ENCODE measurements at places on chromosomes 3 and 15.

GRCh38 chr15:81296673-81297072 lies 27.3 kb downstream of the STARD5 start:
- DNase-seq = peak; percentile 68

GRCh38 chr15:25863111-25863967 lies at the start of gene ATP10A:
Gene ATP10A (minus strand): TSS chr15:25863327. CDS start chr15:25863096, 231 bp downstream.
- peak; percentile 56 for DNase-seq

DNA sequence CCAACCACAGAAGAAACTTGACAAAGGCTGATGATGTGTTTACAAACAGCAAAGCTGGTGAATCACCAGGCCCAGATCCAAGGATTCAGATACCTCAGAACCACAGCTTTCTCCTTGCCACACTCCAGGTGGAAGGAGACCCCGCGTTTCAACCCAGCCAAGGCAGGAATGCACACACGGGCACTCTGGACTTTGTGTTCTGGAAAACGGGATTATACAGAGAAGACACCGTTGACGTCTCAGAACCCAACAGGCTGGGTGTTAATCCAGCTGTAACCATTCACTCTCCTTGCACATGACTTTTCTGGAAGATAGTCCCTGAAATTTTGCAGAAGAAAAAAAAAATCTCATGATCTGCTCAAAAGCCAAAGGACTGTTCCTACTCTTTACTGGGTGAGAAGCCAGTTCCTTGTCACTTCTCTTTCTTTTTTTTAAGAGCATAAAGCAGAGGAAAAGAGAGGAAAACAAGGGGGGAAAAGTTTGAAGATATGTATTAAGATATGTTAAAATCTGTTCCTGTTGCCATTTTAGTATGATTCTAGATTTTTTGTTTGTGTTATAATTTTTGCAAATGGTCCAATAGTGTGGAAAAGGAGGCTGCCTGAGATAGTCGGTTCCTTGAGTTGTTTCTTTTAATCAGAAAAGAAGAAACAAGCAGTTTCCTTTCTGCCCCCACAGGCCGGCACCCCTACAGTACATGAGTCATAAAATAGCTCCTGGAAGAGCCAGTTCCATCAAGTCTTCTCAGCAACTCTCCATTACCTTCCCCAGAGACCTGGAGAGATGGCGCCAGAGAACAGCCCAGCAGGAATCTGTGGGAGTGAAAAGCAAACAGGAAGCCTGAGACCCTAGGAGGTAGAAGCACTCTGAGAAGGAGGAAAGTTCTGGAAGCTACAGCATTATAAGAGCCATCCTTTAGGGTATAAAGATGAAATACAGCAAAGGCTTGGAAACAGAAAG lies 73.1 kb downstream of the RORA start:
- DNase-seq = no peak

DNA sequence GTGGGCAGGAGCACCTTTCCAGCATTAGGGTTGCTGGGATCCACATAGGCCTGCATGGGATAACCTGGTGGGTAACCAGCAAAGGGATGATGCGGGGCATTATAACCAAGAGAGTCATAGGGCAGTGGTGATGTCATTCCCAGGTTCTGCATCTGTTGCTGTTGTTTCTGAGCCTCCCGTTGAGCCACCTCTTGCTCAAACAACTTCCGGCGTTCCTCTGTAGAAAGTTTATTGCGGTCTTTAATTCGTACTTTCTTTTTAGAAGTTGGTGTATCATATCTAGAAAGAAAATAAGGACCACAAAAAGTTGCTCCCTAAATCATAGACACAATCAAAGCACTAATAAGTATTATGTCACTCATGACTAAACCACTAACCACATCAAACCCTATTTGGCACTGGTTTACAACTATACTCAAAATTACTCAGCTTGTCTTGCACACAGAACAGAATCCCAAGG lies 77.8 kb downstream of the NBEAL2 start:
- DNase-seq = peak; percentile 29

- DNase-seq = no peak
These were observed 48.8 kb downstream of the RAD18 start for GRCh38 chr3:8914491-8914890.

DNA sequence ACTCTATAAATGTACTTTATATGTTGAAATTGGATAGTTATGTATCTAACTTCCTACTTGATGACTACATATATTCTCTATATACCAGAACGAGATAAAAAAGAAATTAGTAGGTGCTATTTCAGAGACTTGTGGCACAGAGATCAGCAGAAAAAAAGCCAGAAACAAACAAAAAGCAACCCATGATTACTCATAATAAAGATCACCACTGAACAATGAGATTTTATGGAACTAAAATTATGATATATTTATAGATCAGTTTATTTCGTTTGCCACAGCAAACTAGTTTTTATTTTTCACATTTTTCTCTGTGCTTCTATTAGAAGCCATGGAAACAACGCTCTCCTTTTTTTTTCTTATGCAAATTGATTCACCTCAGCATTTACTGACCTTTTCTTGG lies 15.1 kb upstream of the PROK2 start:
- no peak for DNase-seq

GRCh38 chr3:139523166-139523565 lies 16.4 kb downstream of the RBP1 start:
- no peak for DNase-seq

GRCh38 chr3:12423131-12423530 lies 61.1 kb upstream of the TSEN2 start:
- no peak for DNase-seq

DNA sequence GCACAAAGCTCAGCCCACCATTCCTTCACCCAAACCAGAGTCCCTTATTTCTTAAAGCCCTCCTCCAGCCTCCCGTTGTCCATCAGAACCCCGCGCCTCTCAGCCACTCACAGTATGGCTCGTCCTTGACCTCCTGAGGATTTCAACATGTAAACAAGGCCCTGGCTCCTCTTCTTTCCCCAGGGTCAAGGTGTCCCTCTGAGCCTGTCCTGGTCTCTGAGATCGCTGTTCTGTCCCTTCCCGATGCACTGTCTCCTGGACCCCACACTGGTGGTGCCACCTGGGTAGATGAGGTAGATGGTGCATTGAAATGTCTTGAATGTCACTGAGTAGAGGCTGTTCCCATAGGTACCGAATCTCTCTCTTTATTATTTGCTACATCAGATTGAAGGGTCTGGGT lies 32.9 kb downstream of the MEX3B start:
- no peak for DNase-seq

GRCh38 chr3:125266971-125267370 lies 54.4 kb upstream of the SLC12A8 start:
- DNase-seq = no peak

GRCh38 chr3:141326123-141326522 lies 42.2 kb upstream of the ZBTB38 start:
- DNase-seq = no peak

GRCh38 chr3:988785-989184 lies 104.0 kb upstream of the CNTN6 start:
- DNase-seq = no peak

GRCh38 chr3:66598168-66598567 lies 97.3 kb upstream of the LRIG1 start:
- no peak for DNase-seq

- DNase-seq = peak; percentile 41
These were observed 59.7 kb downstream of the RAP2B start for GRCh38 chr3:153221748-153222162.

- DNase-seq = no peak
These were observed 39.0 kb upstream of the ABHD10 start for GRCh38 chr3:111939873-111940272.

- DNase-seq = no peak
These were observed 417.4 kb upstream of the ATP11B start for GRCh38 chr3:182375916-182376315.

- DNase-seq = no peak
These were observed 524.3 kb downstream of the UNC13C start for GRCh38 chr15:54502416-54503075.

DNA sequence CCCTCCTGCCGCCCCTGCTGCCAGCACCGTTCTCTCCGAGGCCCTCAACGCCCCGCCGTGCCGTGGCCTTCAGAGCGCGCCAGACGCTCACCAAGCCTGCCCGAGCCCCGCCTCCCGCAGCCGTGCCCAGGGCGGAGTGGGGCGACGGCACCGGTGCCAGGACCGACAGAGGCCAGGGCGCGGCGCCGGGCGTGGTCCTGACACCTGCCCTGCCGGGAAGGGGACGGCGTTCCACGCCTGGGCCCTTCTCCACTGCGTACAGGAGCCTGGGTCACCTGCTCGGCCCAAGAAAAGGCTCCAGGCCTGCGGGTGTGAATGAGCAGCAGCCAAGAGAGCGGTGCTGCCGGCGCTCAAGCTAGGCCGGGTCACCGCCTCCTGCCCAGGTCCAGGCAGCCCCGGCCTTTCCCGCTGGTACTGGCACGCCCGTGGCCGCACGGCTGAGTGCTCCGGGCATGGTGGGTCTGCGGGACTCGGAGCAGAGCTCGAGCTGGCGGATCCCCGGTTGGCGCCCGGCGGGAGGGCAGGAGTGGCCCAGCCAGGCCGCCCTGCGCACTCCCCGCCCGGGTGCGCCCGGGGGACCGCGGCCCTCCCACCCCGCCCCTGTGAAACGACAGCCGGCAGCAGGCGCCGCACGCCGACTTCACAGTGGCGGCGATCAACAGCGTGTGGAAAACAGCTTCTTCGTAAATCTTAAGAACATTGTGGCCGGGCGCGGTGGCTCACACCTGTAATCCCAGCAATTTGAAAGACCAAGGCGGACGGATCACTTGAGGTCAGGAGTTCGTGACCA lies 4.2 kb downstream of the OCA2 start:
- no peak for DNase-seq

DNA sequence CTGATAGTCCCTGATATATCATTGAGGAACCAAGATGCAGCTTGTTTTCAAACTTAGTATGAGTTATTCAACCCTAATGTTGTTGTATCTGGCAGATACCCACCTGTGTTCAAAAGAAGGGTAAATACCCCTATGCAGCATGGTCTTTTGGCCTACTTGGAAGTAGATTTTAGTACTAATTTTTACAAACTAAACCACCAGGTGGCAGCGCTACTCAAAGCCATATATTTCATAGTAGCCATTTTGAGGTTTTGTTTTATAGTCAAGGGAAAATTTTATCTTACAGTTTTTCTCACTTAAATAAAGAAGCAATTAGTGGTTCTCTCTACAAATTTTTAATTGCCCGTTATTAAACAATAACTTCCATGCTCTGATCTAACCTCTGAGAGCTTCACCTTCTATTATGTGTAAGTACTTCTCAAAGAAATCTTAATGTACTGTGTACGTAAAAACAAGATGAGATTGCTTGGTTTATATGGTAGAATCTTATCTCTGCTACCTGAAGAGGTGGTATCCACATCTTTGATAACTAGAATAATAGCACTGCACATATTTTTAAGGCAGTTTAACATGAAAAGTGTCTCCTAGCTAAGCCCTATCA lies 31.5 kb upstream of the MLF1 start:
- DNase-seq = no peak

GRCh38 chr3:147529551-147529950 lies 120.4 kb downstream of the ZIC1 start:
- DNase-seq = no peak

DNA sequence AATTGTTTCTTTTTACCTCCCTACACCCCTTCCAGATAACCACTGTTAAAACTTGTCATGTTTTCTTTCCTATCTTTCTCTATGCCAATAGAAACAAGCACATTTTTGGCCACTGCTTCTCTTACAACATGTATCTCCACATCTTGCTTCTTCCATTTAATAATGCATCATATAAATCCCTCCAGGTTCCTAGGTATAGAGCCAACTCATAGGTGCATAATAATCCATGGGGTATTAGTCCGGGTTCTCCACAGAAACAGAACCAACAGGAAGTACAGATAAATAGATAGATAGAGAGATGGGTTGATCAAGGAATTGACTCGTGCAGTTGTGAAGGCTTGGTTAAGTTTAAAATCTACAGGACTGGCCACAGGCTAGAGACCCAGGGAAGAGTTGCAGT lies 41.5 kb upstream of the PSMD6 start:
- no peak for DNase-seq

DNA sequence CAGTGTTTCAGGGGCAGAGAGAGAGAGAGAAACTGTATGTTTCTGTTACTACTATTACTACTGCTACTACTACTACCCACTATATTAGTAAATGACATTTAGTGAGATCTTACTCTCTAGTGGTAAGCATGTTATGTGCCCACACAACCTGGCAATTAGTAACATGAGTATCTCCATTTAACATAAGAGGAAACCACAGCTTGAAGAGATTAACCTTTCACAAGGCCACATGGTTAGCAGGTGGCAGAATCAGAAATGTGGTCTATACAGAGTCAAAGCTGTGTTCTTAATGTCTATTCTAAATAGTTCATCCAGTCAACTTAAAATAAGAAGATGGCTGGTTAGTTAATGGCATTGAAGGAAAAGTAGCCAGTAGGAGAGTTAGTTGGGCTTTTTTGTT lies 961.6 kb downstream of the MCTP2 start:
- no peak for DNase-seq

GRCh38 chr3:127815001-127815400 lies 7.3 kb downstream of the MGLL start:
- DNase-seq = no peak

GRCh38 chr15:90617668-90618097 lies 88.0 kb downstream of the CRTC3 start:
- DNase-seq = no peak

- DNase-seq = no peak
These were observed 212.4 kb upstream of the ZBTB20 start for GRCh38 chr3:115359536-115359935.

GRCh38 chr15:36234743-36235142 lies 344.7 kb upstream of the CDIN1 start:
- no peak for DNase-seq

GRCh38 chr15:36053746-36054145 lies 507.8 kb upstream of the DPH6 start:
- DNase-seq = no peak

- DNase-seq = no peak
These were observed 12.2 kb downstream of the GBE1 start for GRCh38 chr3:81749265-81749664.

DNA sequence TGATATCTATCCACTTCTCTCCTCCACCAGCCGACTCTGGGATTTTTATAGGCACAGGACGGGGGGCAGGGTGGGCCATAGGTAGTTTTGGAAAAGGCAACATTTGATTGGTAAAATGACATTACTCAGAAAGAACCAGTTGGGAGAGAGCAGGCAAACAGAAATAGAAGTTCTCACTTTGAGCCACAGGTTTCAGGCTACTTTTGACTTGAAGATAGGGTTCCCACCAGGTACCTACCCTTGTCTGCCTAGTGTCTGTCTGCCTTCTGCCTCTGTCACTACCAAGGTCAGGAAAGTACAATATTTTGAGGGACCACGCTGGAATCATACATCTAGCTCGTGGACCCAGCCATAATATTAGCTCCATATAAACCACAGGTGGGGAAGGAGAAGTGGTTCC lies 412.9 kb upstream of the GRM7 start:
- DNase-seq = no peak
